ENCODE measurements at places on chromosomes 7 and 10.

- DNase-seq: no peak
Measured at GRCh38 chr10:54833029-54833428, 32.0 kb upstream of the PCDH15 start.

DNA sequence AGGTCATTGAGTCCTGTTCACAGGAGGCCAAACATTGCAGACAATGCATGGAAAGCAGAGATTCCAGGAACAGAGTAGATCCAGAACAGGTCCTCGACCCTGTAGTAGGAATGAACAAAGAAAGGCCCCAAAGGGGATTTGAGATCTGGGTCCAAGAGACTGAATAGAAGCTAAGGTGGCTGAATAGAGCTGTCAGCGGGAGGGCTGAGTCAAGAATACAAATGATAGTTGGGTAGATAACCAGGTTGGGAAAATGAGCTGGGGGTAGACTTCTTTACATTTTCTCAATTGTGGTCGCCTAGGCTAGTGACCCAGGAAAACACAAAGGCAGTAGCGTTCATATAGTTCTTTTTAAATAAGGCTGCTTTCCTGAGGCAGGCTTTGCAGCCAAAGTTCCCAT is 103.4 kb upstream of the ELMO1 start:
- no peak for DNase-seq

GRCh38 chr7:30694774-30695721 is 12.8 kb upstream of the CRHR2 start:
- no peak for DNase-seq

- no peak for DNase-seq
Measured at GRCh38 chr10:79443338-79444198, 1.9 kb downstream of the ZCCHC24 start.

GRCh38 chr7:69935107-69935506 is 336.8 kb downstream of the AUTS2 start:
- DNase-seq: no peak

DNA sequence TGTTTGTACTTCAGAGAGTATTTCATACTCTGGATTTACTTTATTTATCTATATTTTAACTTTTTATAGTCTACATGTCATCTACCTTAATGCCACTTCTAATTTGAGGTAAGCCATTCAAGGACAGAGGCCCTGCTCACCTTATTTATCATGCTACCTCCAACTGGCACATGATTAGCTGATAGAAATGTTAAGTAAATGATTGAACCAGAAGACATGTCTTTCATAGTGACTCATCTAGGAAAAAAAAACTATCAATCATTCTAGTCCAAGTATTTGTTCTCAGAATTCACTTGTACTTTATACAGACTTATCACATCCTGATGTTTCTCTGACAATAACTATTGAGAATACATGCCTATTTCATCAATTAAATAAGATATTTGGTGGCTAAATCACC is 856.3 kb downstream of the XPNPEP1 start:
- DNase-seq: no peak

- no peak for DNase-seq
Measured at GRCh38 chr7:45328403-45328981, 170.9 kb downstream of the RAMP3 start.

DNA sequence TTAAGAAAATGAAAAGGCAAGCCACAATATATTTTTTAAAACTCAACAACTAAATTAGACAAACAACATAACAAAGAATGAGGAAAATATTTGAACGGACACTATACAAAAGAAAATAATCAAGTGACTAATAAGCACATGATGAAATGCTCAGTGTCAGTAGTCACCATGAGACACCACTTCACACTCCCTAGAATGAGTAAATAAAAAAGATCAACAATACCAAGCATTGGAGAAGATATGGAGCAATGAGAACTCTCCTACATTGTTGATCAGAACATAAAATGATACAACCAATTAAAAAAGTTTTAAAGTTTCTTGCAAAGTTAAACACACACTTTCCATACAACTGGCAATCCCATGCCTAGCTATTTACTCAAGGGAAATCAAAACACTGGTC is 222.2 kb downstream of the C7orf25 start:
- no peak for DNase-seq

DNA sequence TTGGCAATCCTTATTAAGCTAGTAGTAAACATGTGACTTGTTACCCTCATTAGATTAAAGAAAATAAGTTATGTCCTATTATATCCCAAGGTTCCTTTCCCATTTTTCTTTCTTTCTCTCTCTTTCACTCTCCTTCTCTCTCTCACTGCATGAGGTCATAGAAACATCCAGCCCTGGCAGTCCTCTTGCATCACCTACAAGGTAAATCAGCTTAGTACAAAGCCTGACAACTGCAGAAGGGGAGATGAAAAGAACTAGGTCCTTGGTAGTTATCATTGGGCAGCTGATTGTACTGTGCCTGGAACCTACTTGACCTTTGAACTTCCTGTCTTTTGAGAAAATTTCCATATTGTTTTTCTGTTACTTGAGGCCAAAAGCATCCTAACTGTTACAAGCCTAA is 307.9 kb upstream of the SP8 start:
- DNase-seq: no peak

DNA sequence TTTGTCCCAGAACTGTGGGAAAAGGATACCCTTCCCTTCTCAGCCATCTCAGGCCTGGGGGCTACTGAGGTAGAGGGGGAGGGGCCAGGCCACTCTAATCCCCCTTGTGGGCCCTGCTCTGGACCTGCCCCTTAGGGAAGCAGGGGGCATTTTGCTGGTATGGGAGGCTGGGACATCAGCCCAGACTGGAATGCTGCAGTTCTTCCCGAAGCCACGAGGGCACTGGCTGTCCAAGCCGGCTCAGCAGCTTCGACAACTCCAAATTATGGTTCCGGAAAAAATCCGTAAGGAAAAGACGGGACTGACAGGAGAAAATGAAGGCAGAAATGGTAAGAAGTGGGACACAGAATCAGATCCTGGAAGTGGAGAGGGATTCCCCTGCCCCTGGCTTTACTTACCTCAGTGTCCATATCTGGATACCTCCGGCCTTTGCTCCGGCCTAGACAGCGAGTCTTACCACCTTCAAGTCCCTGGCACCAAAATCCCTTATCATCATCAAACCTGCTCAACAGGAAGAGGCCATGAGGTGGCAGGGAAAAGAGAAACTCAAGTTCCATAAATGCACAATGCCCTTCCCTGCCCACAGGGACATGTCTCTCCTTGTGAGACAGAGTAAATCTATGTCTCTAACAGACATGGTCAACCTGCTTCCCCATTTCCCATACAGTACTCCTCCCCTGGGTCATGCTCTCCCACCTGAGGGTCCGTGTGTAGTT is 9.0 kb downstream of the NDST2 start:
- no peak for DNase-seq

GRCh38 chr7:42340436-42340835 is 103.4 kb upstream of the GLI3 start:
- no peak for DNase-seq

GRCh38 chr10:129032372-129033313 is 434.4 kb upstream of the MGMT start:
- DNase-seq: no peak

- no peak for DNase-seq
Measured at GRCh38 chr7:20190560-20191390, 26.4 kb downstream of the MACC1 start.

DNA sequence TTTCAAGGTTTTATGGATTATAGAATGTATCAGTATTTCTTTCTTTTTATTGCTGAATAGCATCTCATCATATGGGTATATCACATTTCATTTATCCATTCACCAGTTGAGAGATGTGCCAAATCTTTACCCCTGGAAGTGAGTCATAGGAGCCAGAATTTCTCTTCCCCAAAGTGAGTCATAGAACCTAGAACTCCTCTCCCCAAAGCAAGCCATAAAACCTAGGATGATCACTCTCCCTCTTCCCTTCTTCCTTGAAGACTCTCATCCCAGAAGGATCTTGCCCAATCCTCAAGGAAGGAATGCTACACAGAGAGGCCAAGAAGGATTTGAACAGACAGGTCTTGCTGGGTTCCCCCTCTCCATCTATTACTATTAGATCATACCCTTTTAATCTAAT is 199.9 kb downstream of the EVX1 start:
- no peak for DNase-seq

GRCh38 chr7:43318188-43318770 is 205.8 kb downstream of the HECW1 start:
- no peak for DNase-seq

- DNase-seq: no peak
Measured at GRCh38 chr10:122847782-122848604, 2.3 kb upstream of the CUZD1 start.

GRCh38 chr7:32155712-32156111 is 85.5 kb upstream of the PDE1C start:
- no peak for DNase-seq

DNA sequence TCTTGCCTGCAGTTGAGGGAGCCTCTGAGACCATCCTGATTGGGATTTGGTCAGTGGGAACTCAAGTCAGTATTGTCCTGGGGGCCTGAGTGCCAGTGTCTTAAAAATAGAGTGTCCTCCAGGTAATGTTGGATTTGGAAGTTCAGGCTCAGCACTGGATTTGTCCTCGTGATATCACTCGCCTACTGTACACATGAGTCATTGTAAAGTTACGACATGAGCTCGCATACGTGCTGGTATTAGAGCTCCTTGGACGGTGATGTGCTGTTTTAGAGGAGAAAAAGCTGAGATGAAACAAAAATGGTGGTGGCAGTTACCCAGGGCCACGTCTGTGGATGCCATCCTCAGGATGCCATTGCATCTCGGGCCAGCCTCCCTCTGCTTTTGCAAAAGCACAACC is 78.2 kb downstream of the MGMT start:
- no peak for DNase-seq

- DNase-seq: no peak
Measured at GRCh38 chr10:98673171-98673782, 226.5 kb upstream of the HPS1 start.

GRCh38 chr7:24898691-24899090 is 81.3 kb downstream of the OSBPL3 start:
- DNase-seq: peak; percentile 41

DNA sequence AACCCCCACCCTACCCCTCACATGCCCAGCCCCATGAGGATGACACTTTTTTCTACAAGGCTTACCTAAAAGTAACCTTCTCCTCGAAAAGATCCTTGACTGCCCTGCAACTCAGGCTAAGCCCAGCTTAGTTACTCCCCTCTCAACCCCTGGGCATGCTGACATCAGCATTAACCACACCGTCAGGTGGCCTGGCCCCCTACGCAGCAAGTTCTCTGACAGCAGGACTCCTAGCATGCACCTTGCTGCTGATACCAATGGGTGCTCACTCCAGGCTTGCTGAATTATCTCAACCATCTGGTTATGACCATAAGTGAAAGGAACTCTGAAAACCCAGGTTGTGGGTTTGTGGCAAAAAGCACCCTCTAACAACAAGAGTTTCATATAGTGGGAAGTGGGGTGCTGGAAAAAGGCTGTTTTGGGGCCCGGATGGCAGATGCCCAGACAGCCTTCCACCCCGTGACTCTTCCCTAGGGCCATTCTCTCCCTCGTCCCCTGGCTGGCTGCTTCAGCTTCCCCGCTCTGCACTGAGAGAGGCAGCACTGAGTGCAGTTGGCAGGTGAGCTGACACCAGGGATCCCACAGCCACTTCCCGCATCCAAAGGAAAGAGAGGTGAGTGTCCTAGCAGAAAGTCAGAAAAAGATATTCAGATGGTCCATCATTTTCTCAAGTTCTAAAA is 518.9 kb downstream of the KCNMA1 start:
- no peak for DNase-seq

DNA sequence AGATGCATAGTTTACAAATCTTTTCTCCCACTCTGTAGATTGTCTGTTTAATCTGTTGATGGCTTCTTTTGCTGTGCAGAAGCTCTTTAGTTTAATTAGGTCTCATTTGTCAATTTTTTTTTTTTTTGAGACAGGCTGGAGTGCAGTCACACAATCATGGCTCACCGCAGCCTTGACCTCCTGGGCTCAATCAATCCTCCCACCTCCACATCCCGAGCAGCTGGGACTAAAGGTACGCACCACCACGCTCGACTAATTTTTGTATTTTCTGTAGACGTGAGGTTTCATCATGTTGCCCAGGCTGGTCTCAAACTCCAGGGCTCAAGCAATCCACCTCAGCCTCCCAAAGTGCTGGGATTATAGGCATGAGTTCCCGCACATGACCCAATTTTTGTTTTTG is 1655.8 kb downstream of the REEP3 start:
- no peak for DNase-seq

GRCh38 chr7:1158203-1159126 is 1.5 kb downstream of the ZFAND2A start:
- no peak for DNase-seq

GRCh38 chr7:107728276-107728675 is 15.7 kb upstream of the CBLL1 start:
- no peak for DNase-seq

DNA sequence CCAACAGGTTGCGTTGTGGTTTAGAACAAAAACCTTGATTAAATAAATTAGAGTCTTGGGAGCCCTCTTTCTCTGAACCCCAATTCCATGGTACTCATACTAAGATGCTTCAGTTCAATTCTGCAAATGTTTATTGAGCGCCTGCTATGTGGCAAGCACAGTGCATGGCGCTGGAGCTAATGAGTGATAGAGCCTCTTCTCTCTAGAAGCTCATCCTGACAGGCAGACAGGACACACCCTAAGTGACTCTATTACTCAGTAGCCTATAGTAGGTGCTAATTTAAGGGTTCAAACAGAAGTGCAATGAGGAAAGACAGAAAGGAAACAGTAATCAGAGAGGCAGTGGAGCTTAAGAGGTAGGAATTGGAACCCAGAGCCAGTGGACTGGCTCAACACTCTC is 124.4 kb upstream of the C7orf33 start:
- no peak for DNase-seq

- no peak for DNase-seq
Measured at GRCh38 chr10:48470893-48471805, 133.7 kb downstream of the ARHGAP22 start.

- DNase-seq: no peak
Measured at GRCh38 chr7:100584683-100585510, 1.0 kb downstream of the LRCH4 start.

Data from CD4-positive, alpha-beta T cell treated with Interleukin-15 for 4 hours (primary cell).